ENCODE measurements at places on chromosomes 4 and X.

- DNase-seq = no peak
Measured at GRCh38 chr4:7830747-7831146, 108.9 kb downstream of the AFAP1 start.

DNA sequence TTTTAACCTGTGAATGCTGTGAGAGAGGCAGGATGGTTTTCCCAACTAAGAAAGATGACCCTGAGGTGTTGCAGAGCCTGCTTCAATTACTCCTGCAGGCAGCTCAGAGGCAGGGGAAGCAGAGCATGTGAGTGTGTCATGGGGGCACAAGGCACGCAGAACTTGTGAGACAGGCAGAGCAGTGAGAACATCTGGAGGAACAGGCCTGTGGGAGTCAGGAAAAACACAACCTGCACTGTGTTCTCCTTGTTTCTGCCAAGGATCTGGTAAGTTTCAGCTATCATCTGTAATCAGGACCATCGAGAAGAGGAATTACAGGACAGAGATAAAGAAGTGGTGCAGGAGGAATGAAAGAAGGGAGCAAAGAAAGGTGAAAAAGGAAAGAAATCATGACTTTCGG, 741.8 kb upstream of the INTU start:
- DNase-seq = no peak

GRCh38 chrX:46703980-46704379, 54.9 kb downstream of the SLC9A7 start:
- DNase-seq = no peak

DNA sequence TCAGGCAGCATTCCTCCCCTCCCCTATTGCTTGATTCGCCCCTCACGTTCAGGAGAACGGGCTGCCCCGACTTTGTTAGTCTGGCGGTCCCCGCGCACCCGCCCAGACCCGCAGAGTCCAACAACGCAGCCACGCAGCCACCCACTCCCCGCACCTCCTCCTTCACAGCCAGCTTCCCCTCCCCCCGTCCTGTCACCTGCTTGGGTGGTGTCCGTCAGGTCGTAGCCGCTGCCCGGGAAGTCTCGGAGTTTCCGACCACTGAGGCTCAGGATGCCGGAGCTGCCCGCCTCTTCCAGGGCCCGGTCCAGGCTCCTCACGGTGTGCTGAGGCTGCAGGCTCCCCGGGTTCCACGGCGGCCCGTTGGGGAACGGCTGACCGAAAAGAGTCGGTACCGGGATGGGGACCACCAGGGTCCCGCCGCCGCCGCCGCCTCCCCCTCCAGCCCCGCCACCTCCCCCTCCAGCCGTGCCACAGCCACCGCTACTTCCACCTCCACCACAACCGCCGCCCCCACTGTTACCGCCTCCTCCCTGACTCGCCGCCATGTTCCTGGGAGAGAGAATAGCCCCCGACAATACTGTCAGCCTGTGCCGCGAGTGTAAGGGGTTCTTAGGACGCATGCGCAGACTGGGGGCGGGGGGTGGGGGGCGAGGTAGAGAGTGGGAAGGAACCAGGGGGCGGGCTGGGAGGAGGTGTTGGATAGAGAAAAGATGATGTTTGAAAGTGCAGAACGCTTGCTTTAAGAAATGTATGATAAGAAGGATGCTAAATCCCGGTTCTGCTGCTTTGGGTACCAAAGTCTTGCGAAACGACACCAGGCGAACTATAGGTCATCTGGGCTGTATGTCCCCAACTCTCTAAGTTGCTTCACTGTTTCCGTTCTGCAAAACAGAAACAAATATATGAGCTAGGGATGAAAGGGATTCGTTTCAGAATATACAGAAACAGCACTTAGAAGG, at the start of gene LRCH2:
TSS of gene LRCH2 (minus strand) at position 600 of the 959 bp plus-strand sequence. CDS start at position 545, 55 bp downstream.
- DNase-seq = peak; percentile 4

GRCh38 chrX:7164174-7164573, 16.2 kb upstream of the PUDP start:
- no peak for DNase-seq

- DNase-seq = no peak
Measured at GRCh38 chrX:22958250-22958649, 41.5 kb upstream of the DDX53 start.

DNA sequence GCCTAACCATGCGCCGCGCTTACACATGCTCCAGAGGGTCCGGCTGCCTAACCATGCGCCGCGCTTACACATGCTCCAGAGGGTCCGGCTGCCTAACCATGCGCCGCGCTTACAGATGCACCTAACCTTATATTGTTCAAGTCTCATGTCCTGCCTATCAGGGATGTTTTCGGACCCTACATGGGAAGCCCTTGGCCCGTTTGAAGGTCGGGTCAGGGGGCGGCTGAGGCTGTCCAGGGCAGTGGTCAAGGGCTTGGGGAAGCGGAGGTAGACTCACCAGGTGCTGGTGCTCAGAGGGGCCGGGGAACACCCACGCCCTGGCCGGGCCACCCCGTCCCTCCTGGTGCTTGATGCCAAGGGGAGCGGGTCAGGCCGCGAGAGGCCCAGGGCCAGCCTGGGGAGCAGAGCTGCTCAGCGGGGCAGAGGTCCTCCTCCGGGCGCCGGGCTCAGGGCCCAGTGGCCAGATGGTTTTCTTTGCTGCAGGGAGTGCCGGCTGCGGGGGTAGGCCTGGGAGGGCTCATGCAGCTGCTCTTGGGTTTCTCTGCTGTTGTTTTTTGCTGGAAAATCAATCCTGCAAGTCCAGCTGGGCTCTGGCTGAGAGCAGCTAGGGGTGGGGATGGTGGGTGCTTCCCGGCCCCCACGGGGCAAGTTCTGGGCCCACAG, 35.4 kb upstream of the SPON2 start:
- DNase-seq = peak; percentile 64

DNA sequence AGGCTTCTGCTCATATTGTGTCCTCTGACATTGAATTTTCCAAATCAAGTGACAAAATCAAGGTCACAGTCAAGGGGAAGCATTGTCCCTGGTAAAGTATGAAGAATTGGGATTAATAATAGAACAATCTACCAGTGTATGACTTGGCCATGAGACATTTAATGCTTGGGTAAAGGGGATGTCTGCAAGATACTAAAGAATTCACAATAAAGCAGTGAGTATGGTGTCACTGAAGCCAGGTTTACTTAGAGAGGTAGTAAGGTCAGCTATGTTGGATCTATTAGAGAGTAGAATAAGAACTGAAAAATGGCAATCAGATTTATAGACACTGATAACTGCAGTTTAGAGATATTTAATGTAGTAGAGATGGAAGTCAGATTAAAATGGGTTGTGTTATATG, 349.2 kb downstream of the BMPR1B start:
- DNase-seq = no peak

DNA sequence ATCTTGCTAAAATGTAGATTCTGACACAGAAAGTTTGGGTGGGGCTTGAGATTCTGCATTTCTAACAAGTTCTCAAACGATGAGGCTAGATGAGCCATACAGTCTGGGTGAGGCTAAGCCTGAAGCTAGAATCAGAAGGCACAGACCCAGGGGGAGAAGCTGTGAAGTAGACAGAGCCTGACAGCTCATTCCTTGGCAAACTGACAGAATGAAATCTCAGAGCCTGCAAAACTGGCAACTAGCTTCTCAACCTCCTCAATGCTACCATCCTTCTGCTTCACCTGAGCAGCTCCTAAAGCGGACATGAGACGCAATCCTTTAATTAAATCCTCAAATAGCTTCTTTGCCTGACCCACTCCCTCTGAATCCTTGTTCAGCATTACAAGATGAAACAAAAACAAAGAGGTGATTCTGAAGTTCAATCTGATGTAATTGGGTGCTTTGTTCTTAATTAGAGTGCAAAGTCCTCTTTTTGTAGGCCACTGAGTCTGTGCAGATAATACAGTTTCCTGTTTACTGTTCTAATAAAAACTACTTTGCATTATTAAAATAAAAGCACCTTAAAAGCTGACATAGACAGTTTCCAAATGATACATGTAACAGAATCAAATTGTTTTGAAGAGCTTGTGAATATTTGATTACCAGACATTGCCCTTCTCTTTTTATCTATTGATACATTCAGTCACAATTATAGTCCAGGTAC, 71.0 kb upstream of the BMP2K start:
- no peak for DNase-seq

GRCh38 chr4:146342600-146343192, 128.4 kb downstream of the REELD1 start:
- DNase-seq = no peak

GRCh38 chrX:15525664-15526416, 25.2 kb downstream of the BMX start:
- no peak for DNase-seq

DNA sequence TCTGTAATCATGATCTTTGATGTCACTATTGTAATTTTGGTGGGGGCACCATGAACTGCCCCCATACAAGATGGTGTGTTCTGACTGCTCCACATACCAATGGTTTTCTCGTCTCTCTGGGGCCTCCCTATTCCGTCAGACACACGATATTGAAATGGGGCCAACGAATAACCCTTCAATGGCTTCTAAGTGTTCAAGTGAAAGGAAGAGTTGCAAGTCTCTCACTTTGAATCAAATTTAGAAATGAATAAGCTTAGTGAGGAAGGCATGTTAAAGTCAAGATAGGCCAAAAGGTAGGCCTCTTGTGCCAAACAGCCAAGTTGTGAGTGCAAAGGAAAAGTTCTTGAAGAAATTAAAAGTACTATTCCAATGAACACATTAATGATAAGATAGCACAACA, 205.4 kb downstream of the SPRY1 start:
- no peak for DNase-seq

DNA sequence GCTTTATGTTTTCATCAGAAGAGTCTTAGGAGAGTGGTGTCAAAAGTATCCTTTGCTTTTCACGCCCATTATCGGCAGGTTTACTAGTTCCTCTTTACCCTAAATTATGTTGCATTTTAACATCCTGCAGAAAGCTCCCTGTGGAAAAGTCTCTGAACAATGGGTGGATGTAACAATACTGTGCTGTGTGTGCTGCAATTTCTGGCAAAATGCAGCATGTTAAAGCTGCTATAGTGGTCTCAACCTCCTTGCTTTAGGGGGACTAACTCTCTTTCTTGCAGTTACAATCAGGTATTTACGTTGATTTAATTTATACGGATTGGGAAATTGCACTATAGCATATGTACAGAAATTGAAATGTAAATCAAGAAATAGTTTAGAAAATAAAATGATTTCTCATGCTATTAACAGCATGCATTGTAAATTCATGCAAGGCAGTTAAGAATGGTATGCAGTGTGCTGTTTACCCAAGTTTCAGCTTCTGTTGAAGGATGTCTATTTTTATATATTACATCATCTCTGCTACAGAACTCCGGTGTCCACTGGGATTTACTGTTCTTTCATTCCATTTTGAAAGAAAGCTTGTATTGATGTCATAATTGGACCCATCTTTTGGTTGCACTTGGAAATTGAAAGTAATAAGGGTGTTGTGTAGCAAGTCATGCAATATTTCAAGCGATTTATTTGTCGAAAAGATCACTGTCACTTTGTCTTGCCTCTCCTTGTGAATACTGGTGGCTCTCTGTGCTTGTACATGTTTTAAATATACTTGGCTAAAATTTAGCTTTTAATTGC, 145.7 kb downstream of the RAPGEF2 start:
- DNase-seq = no peak

DNA sequence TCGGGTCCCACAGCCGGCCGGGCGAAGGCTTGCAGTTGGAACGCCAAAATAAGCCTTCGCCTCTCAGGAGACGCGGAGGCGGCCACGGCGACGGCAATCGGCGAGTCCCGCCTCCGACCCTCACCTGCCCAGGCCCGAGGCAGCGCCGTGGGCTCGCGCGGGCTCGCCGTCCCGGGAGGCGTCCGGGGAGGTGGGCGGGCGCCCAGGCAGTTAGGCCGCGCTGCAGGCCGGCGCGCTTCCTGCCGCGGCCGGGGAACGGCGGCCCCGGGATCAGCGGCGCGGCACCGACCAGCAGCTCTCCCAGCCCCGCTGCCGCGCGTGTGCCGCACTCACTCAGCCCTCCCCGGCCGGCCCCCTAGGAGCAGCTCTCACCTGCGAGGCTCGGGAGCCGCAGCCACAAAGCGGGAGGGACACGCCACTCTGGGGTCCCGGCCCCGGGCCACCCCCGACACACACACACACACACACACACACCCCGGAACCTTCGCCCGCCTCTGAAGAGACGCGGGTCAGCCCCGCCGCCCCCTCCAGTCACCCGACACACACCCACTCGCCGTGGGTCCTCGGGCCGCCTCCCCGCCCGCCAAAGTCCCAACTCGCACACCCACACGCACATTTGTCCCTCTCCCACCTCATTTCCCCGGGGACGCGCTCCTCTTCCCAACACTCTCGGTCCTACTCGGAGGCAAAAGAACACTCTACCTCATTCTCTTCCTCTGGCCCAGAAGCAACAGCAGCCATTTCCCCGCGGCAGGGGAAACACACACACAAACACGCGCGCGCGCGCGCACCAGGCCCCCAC, at the start of gene CNOT6L:
TSS of gene CNOT6L (minus strand) at position 767 of the 802 bp plus-strand sequence. CDS start at position 707, 60 bp downstream.
- DNase-seq = peak; percentile 62

- no peak for DNase-seq
Measured at GRCh38 chr4:74304095-74304625, 4.1 kb upstream of the EPGN start.

DNA sequence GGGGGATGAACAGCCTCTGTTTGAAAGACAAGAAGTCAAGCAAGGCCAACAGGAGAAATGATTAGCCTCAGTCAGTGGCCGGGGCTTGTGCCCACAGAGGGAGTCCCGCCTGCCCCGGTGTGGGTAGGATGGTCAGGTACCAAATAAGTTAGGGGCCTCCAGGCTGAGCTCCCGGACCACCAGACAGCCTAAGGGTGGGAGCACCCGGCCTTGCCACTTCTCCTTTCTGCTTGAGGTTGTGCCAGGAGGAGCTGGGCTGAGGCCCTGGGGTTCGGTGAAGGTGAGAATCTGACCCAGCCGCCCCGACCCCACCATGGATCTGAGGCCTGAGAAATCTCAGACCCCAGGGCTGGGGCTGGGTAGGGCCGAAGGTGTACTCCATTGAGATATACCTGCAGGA, 48.8 kb downstream of the EFNB1 start:
- no peak for DNase-seq

- no peak for DNase-seq
Measured at GRCh38 chrX:2497961-2498780, 2.6 kb downstream of the DHRSX start.

- no peak for DNase-seq
Measured at GRCh38 chrX:15814771-15815365, 24.6 kb downstream of the ZRSR2 start.

DNA sequence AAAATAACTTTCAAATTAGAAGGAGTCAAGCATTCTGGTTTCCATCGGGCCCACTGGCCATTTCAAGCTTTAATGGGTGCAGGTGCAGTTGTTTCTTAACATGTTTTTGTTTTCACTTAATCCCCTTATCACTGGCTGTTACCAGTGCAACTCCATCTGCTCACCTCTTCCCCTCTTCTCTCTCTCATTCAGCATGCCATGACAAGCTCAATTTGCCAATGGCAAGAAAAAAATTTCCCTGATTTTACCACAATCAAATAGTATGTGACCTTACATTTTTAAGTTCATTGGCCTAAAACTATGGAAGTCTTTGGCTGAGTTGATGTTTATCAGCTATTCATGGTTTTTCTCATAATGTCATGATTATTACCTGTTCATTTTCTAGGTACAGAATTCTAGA, 299.1 kb upstream of the BMP3 start:
- no peak for DNase-seq

Measured in substantia nigra (tissue), 51 donors.